ENCODE measurements at places on chromosomes 4 and X. TPM values are rescaled to one million over a fixed set of nuclear protein-coding genes. Genes with fewer than 3 reads are reported as not detected.

DNA sequence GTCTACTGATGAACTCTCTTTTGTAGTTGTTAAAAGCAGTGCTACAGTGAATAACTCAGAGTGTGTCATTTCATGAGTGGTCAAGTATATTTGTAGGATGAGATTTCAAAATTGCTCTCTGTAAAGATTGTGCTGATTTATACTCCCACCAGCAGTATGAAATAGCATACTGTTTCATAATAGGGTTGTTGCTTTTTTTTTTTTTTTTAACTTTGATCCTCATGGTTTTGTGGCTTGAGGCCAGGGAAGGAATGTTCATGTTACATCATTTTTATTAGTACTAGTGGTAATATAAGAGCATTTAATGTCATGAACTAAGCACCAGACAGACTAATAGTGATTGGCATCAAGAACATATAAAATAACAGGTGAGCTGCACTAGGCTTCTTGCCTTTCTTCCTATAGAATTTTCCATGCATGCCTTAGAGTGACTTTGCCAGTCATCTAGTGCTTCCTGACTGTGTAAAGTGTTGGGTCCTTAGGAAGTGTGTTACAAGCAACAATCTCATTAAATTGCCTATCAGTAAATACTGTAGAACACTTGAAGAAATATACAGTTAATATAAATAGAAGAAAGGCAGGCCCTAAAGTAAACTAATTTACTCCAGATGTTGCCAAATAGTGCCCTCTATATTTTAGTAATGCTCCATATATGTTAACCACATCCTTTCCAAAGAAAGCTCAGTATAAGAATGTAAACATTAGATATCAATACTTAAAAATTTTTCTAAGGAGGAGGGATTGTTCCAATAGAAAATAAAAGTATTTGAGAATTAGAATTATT lies 38.6 kb upstream of the MSMO1 start:
- no peak for DNase-seq
- no peak overlapping the region for H3K27ac ChIP-seq
- H3K36me3 ChIP-seq: no peaks in the 10 kb centered on the region

- no peaks in the 10 kb centered on the region for H3K36me3 ChIP-seq
- DNase-seq: no peak
- H3K4me3 ChIP-seq: no peak overlapping the region
- H3K27me3 ChIP-seq: no peaks in the 10 kb centered on the region
- no peak overlapping the region for H3K27ac ChIP-seq
Measured at GRCh38 chrX:6989858-6990257, 157.7 kb upstream of the STS start.

GRCh38 chr4:11179796-11180195 lies 248.9 kb downstream of the HS3ST1 start:
- H3K27me3 ChIP-seq: no peaks in the 10 kb centered on the region
- no peak overlapping the region for H3K4me3 ChIP-seq
- no peak for DNase-seq

The EFHC2 gene
- polyA plus RNA-seq: 0.68 TPM

GRCh38 chr4:73185903-73186302 lies 72.7 kb downstream of the ANKRD17 start:
- H3K27me3 ChIP-seq: no peaks in the 10 kb centered on the region
- DNase-seq: no peak
- no peak overlapping the region for H3K4me3 ChIP-seq
- H3K36me3 ChIP-seq: no peaks in the 10 kb centered on the region
- no peak overlapping the region for H3K27ac ChIP-seq

The PRDM8 gene
- polyA plus RNA-seq: 0.28 TPM

DNA sequence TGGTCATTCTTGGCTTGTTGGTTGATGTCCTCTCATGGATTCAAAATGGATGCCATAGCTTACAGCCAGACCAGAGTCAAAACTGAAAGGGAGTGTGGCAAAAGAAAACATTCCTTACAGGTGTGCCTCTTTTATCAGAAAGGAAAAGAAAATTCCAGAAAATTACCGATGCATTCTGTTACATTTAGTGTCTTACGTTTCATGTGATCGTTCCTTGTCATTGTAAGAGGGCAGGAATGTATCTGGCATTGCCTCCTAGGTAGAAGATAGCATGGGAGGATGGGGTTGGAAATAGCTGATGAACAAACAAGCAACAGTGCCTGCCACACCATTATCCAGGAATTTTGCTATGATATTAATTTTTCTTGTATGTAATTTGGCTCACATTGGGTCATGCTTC lies 13.1 kb downstream of the GRXCR1 start:
- DNase-seq: no peak
- H3K4me3 ChIP-seq: no peak overlapping the region
- H3K27me3 ChIP-seq: no peaks in the 10 kb centered on the region
- no peaks in the 10 kb centered on the region for H3K36me3 ChIP-seq

The FGF5 gene
- polyA plus RNA-seq: not detected

The NDNF gene
- 0.19 TPM for polyA plus RNA-seq

GRCh38 chr4:88146891-88147290 lies 11.5 kb downstream of the ABCG2 start:
- H3K27me3 ChIP-seq: no peaks in the 10 kb centered on the region
- no peak overlapping the region for H3K4me3 ChIP-seq
- no peak overlapping the region for H3K27ac ChIP-seq
- DNase-seq: no peak
- no peaks in the 10 kb centered on the region for H3K36me3 ChIP-seq

GRCh38 chr4:151605215-151605614 lies 155.6 kb downstream of the GATB start:
- no peak overlapping the region for H3K4me3 ChIP-seq
- no peaks in the 10 kb centered on the region for H3K27me3 ChIP-seq
- H3K27ac ChIP-seq: no peak overlapping the region
- DNase-seq: no peak
- no peaks in the 10 kb centered on the region for H3K36me3 ChIP-seq

DNA sequence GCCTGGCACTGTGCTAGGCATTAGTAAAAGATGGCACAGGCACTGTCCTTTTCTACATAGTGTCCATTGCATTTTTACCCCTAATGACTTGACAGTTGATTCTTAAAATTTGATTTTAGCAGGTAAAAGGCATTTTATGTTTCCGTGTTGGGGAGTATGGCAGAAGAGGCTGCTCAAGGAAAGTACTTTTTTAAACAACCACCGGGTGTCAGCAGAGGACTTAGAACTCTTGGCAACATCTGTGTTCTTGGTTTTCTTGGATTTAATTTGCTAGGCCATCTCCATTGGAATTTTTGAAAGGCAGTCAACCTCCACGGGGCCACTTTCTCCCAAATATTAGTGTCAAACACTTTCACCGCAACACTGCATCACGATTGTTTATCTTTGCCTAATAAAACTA lies 102.9 kb downstream of the TSPAN7 start:
- no peaks in the 10 kb centered on the region for H3K36me3 ChIP-seq
- no peak for DNase-seq
- peaks cover 5% of the 10 kb centered on the region for H3K4me1 ChIP-seq
- H3K27me3 ChIP-seq: no peaks in the 10 kb centered on the region
- H3K4me3 ChIP-seq: no peak overlapping the region

The MPP1 gene
- 24.8 TPM for polyA plus RNA-seq

DNA sequence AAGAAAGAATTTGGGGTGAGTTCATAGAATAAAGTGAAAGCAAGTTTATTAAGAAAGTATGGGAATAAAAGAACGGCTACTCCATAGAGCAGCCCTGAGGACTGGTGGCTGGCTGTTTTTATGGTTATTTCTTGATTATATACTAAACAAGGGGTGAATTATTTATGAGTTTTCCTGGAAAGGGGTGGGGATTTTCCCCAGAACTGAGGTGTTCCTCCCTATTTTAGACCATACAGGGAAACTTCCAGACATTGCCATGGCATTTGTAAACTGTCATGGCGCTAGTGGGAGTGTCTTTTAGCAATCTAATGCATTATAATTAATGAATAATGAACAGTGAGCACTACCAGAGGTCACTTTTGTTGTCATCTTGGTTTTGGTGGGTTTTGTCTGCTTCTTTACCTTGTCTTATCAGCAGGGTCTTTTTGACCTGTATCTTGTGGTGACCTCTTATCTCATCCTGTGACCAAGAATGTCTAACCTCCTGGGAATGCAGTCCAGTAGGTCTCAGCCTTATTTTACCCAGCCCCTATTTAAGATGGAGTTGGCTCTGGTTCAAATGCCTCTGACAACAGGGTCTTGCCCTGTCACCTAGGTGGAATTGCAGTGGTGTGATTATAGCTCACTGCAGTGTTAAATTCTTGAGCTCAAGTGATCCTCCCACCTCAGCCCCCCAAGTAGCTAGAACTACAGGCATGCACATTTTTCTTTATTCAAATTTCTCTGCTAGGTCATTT lies 27.1 kb downstream of the RAPGEF2 start:
- H3K4me3 ChIP-seq: no peak overlapping the region
- no peak for DNase-seq
- no peaks in the 10 kb centered on the region for H3K4me1 ChIP-seq

- H3K27ac ChIP-seq: no peak overlapping the region
- no peaks in the 10 kb centered on the region for H3K36me3 ChIP-seq
- H3K4me3 ChIP-seq: no peak overlapping the region
- no peak for DNase-seq
Measured at GRCh38 chr4:109294006-109294405, 8.5 kb downstream of the COL25A1 start.

The BEX2 gene
- 24.0 TPM for polyA plus RNA-seq

The MFAP3L gene
- polyA plus RNA-seq: 1.3 TPM

The NSG1 gene
- 10.1 TPM for polyA plus RNA-seq

DNA sequence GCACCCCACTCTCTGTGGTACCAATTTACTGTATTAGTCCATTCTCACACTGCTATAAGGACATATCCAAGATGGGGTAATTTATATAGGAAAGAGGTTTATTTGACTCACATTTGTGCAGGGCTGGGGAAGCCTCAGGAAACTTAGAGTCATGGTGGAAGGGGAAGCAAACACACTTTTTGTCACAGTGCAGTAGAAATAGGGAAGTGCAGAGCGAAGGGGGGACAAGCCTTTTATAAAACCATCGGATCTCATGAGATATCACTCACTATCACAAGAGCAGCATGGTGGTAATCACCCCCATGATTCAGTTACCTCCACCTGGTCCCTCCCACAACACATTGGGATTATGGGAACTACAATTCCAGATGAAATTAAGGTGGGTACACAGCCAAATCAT lies 766.9 kb upstream of the PCDH10 start:
- H3K36me3 ChIP-seq: no peaks in the 10 kb centered on the region
- H3K27ac ChIP-seq: no peak overlapping the region
- DNase-seq: no peak

DNA sequence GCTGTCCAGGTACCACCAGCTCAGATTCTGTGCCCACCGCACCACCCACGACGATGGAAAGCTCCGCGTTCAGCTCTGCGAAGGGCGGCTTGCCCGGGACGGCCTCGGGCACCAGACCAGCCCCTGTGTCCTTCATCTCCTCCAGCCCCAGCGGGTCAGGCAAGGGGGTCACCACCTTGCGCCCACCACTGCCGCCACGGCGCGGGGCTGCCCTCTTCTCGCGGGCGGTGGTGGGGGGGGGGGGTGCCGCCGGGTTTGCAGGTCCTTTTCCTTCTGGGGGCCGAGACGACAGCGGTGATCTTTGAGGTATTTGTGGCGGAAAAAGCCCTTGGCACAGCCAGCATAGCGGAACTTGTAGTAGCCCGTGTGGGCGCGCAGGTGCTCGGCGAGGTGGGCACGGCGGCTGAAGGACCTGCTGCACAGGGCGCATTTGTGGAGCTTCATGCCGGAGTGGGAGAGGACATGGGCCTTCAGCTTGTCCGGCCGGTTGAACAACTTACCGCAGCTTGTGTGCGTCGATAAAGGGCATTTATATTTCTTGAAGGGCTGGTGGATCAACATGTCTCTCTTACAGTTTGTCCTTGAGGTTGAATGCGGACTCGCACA lies 50.9 kb downstream of the CFAP299 start:
- H3K4me1 ChIP-seq: no peaks in the 10 kb centered on the region
- H3K36me3 ChIP-seq: no peaks in the 10 kb centered on the region
- H3K27me3 ChIP-seq: no peaks in the 10 kb centered on the region
- H3K4me3 ChIP-seq: no peak overlapping the region
- H3K27ac ChIP-seq: no peak overlapping the region

DNA sequence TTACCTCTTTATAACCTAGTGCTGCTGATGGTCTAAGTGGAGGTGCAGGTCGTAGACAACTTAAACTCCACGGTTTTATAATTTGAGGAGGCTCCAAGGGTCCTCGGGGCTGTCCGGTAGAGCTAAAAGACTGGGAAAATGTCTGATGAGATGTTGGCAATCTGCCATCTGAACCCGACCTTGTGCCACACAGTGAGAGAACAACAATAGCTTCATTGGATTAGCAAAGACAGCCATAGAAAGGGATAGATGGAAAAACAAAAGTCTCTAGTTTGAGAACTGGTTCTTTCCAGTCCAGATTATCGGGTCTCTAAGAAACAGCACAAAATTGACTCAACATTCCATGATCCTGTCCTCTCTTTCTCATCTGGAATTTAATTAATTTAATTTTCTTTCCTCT lies 31.6 kb downstream of the CD40LG start:
- no peak overlapping the region for H3K4me3 ChIP-seq
- no peaks in the 10 kb centered on the region for H3K27me3 ChIP-seq
- H3K4me1 ChIP-seq: no peaks in the 10 kb centered on the region
- no peaks in the 10 kb centered on the region for H3K36me3 ChIP-seq
- no peak for DNase-seq
- no peak overlapping the region for H3K27ac ChIP-seq

DNA sequence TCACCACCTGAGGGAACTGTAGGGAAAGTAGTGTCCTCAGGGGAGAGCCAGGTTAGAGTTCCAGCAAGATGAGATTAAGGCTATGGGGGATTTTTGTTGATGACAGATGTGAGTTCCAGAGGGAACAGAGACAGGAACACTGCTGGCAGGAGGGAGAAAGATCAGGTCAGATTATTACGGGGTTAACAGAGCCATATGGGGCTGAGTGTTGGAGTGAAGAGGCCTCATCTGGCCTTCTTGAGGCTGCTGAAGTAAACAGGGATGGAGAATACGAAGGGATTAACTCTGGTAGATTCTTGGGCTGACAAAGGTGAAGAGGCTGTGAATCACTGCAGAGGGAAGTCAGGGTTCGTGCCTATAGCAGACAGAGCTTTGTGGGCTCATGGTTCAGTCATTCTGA lies 47.9 kb upstream of the POU4F2 start:
- H3K4me1 ChIP-seq: no peaks in the 10 kb centered on the region
- DNase-seq: no peak
- H3K27me3 ChIP-seq: no peaks in the 10 kb centered on the region
- no peaks in the 10 kb centered on the region for H3K36me3 ChIP-seq
- no peak overlapping the region for H3K4me3 ChIP-seq
